Gastrocnemius medialis (tissue), 4 donors: ENCODE measurements at places on chromosomes 1 and 21. TPM values are rescaled to one million over a fixed set of nuclear protein-coding genes. Genes with fewer than 3 reads are reported as not detected.

DNA sequence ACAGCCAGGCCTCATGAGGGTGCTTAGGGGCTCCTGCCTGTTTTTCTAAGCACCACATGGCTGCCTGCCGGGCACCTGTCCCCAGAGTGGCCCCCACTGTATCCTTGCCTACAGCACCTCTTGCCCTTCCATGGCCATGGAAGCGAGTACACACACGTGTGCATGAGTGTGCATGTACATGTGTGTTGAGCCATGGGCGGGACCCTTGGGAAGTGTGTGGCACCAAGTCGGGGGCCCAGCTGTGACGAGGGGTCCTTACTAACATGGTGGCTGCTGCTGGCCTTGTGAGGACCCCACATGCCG is 25.8 kb downstream of the KRTAP10-1 start:
- no peak overlapping the region for H3K4me3 ChIP-seq
- H3K27ac ChIP-seq: no peak overlapping the region
- H3K27me3 ChIP-seq: peaks cover 9% of the 10 kb centered on the region
- DNase-seq: no peak
- H3K36me3 ChIP-seq: no peaks in the 10 kb centered on the region

DNA sequence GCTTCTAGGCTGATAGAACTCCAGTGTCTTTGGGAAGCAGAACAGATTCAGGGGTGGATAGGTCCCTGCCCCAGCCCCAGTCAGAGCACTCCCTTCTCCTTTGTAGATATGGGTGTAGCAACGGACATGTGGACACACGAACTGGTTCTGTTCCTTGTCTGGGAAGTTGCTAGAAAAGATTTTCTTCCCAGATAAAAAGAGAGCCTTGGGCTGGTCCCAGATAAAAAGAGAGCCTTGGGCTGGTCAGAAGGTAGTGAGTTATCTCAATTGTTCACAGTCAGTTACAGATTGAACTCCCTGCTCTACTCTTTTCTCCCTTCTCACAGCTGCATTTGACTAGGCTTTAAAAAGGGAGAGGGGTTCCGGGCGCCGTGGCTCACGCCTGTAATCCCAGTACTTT is 7.4 kb upstream of the EFNA1 start:
- H3K27me3 ChIP-seq: no peaks in the 10 kb centered on the region
- no peaks in the 10 kb centered on the region for H3K36me3 ChIP-seq
- H3K4me3 ChIP-seq: no peak overlapping the region
- no peak overlapping the region for H3K27ac ChIP-seq

GRCh38 chr1:7538033-7538432 is 233.1 kb upstream of the VAMP3 start:
- no peaks in the 10 kb centered on the region for H3K27me3 ChIP-seq
- no peaks in the 10 kb centered on the region for H3K36me3 ChIP-seq

DNA sequence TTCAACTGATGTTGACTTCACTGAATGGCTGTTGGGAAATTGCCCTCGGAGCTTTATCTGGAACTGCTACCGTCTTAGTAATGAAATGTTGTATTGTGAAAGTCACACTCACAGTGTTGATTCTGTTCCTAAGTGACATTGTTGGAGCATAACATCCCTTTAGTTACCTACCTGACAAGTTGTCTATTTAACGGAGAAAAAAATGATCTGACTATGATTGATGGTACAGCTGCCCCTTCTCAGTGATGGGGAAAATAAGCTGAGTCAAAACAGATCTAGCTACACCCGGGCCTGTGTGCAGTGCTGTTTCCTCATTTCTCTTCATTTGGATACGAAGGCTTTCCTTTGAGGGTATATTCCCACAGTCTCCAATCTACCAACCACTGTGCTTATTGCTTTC is 472.3 kb upstream of the BRINP3 start:
- DNase-seq: no peak
- H3K4me1 ChIP-seq: no peaks in the 10 kb centered on the region
- no peaks in the 10 kb centered on the region for H3K36me3 ChIP-seq
- H3K4me3 ChIP-seq: no peak overlapping the region
- no peak overlapping the region for H3K27ac ChIP-seq

DNA sequence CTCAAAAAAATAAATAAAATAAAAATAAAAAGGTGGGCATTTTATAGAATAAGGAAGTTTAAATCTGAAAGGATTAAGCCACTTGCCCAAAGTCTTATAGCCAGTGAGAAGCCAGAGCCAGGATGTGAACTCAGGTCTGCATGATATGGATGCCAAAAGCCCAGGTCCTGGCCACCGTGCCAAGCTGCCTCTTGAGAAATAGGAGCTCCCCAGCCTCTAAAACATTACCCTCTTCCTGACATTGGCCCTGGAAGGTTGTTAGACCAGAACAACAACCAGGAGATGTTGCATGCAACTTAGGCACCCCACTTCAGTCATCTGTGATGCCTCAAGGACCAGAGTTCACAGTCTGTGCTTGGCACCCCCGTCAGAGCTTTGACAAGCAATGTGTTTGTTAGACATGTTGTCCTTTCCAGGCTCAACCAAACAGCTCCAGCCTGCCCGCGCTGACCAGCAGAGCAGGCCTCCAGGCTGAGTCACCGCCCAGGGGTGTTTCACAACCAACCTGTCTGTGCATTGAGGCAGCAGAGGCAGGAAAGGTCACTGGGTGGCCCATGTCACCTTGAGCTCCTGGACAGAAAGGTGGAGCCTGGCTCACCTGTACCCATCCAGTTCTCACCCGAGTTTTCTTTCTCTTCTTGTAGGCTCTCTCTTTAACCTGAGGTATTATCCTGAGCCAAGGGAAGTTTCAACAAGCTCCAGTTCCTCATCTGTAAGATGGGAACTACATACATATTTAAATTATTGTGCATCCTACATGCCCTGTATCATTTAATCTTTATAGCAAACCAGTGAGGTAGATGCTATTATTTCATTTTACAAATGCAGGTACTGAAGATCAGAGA is 14.9 kb upstream of the MED18 start:
- H3K36me3 ChIP-seq: no peaks in the 10 kb centered on the region
- H3K4me1 ChIP-seq: no peaks in the 10 kb centered on the region
- DNase-seq: peak; percentile 28
- no peak overlapping the region for H3K4me3 ChIP-seq

The RAB25 gene
- not detected for total RNA-seq

The MAP3K21 gene
- 0.07 TPM for total RNA-seq

The CD164L2 gene
- not detected for total RNA-seq

The CRABP2 gene
- 0.98 TPM for total RNA-seq
